NCI-H1436 treated with DMSO at 0.1 percent for 48 hours (cell line): ENCODE measurements at places on chromosomes 13 and 19.

- no peak for DNase-seq
Observed at GRCh38 chr19:39843919-39844793, 2.0 kb downstream of the FBL start.

- no peak for DNase-seq
Observed at GRCh38 chr19:51462681-51463080, 4.4 kb upstream of the SIGLEC8 start.

- no peak for DNase-seq
Observed at GRCh38 chr19:8022275-8022674, 16.8 kb upstream of the ELAVL1 start.

DNA sequence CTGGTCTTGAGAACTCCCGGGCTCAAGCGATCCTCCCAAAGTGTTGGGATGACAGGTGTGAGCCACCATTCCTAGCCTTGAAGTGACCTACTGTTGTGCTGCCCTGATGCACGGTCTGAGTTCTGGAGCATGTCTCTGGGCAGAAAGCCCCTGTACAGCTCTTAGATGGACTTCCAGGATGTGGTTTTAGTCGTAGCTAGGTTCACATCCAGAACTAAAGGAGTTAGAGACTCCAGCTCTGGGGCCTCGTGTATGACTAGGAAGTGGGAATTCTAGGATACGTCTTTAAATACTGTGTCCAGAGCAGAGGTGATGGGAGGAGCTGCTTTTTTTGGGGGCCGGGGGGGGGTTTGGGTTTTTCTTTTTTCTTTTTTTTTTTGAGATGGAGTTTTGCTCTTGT lies 12.2 kb downstream of the UPF1 start:
- DNase-seq, result no peak

DNA sequence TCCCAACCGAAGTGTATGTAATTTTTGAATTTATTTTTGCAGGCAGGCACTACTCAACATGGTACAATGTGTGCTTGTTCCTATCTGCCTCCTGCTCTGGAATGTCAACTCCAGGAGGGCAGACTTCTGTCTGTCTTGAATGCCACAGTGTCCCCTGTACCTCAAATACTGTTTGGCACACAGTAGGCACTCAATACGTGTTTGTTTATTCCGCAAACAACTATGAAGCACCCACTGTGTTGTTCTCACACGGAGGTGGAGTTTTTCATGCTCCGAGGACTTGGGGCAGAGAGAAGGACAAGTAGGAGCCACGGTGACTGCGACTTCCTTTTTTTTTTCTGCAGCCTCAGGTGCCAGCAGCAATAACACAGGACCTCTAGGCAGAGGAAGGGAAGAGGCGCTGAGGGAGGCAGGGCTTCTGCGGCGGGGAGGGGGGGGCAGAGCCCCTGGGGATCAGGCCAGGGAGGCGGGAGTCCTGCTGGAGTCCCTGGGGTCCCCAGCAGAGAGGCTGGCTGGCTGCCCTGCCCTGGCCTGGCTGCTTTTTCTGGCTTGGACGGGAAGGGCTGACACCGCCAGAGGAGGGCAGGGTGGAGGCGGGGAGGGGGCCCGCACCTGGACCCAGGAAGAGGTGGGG lies 29.3 kb upstream of the TNFAIP8L1 start:
- DNase-seq, result peak; percentile 55

DNA sequence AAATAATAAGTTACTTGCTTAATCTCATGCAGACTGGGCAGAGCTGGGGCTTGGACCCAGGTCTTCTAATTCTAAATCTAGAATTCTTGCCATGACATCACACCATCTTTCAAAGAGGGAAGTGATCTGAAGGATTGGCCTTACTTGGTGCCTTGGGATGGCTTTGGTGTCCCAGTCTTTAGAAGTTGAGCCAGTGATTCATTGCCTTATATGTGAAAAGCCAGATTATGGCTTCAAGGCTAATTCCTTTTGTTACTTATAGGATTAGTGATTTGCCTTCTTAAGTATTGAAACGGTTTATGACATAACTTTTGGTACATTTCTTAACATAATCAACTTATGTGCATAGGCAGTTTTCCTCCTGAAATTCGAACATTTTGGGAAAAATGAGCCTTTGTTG lies 14.9 kb downstream of the COG3 start:
- no peak for DNase-seq

- DNase-seq, result no peak
Observed at GRCh38 chr13:48790199-48790598, 136.5 kb downstream of the CYSLTR2 start.

- DNase-seq, result no peak
Observed at GRCh38 chr19:19651076-19651475, 7.6 kb upstream of the GMIP start.

GRCh38 chr13:46342538-46342937 lies 44.5 kb downstream of the RUBCNL start:
- DNase-seq, result no peak

- no peak for DNase-seq
Observed at GRCh38 chr19:39943586-39943985, 9.2 kb upstream of the FCGBP start.

- DNase-seq, result no peak
Observed at GRCh38 chr13:111620166-111620565, 299.7 kb downstream of the TEX29 start.

- DNase-seq, result peak; percentile 7
Observed at GRCh38 chr13:32911506-32911905, 104.7 kb upstream of the KL start.

DNA sequence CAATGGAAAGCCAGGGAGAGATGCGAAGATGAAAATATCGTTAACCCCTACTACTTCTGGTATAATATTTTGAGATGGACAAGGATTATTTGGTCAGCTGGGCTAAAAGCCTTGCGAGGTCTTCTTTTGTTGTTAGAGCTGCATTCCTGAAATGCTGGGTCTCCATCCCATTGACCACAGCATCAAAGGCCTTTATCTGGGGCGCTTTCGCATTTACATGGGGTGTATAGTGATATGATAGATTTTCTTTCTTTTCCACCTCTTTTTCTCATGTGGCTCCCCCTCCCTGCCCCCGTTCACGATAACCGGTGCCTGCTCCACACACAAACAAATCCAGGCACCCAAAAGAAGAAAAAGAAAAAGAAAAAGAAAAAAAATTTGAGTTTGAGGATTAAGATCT lies 77.5 kb downstream of the ZNF536 start:
- DNase-seq, result no peak

- DNase-seq, result no peak
Observed at GRCh38 chr19:7522923-7523667, 671 bp downstream of the MCOLN1 start.

DNA sequence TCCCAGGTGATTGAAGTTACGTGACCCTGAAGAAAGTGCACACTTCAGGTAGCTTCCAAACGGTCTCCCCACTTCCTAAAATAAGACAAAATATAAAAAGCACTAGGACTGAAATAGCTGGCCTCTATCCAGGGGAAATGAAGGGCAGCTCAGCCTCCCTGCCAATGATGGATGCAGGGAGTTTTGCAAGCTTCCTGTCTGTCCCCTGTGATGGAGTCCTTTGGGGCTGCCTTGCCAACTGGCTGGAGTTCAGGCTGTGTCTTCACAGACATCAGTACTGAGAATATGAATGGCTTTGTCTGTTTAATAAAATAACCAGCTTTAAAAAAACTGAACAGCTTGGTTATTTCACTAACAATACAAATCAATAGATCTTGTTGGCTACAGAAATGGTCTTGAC lies 101.4 kb upstream of the GPR12 start:
- no peak for DNase-seq

DNA sequence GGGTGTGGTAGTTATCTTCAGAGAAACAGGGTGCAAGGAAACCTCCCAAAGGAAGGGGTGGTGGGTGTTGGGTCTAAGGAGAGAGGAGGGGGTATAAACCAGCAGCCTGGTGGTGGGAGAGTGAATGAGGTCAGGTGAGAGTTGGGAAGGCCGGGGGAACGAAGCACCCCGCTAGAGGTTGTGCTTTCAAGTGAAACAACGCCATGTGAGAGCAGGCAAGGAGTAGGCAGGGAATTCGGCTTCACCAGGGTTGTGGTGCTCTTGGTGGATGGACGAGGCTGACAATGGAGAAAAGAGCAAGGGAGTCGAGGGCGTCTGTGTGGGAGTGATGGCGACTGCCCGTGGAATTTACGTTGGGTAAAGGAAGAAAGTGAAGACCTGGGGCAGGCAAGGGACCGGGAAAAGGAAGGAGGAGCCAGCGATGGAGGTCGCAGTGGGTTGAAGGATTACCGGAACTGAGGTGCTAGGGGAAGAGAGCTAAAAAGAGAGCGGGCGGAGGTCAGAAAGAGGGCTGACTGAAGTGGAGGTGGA lies 2.1 kb upstream of the MLNR start:
- DNase-seq, result no peak

- DNase-seq, result no peak
Observed at GRCh38 chr13:44389060-44389666, 15.5 kb downstream of the SERP2 start.

DNA sequence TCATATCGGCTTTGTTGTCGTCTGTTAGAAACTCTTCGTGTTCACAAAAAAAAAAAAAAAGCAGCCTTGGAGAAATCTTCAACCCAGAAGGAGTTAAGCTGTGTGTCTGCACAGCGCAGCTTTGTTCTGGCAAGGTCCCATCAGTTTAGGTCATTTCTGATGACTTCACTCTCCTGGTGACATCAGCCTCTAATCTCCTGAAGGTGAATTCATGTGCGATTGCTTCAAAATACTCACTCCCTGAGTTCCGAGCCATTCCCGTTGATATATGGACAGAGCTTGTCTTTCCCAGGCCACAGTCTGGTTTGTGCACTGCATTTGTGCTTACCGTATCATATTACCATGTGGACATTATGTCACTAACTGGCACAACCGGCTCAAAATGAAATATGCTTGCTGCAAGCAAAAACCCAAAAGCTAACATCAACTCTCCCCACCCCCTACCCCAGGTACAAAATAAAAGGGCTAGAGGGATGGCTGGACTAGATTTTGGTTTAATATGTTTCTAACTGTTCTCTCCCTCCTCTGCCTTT lies 342.4 kb downstream of the KCNRG start:
- DNase-seq, result no peak

GRCh38 chr13:99382428-99383133 lies 75.4 kb upstream of the GPR183 start:
- DNase-seq, result no peak

GRCh38 chr19:3324405-3324856 lies 42.0 kb upstream of the NFIC start:
- DNase-seq, result no peak

GRCh38 chr13:21175656-21176214 lies 617 bp downstream of the SKA3 start:
- DNase-seq, result no peak
